ENCODE measurements at places on chromosomes 3 and 15. TPM values are rescaled to one million over a fixed set of nuclear protein-coding genes. Genes with fewer than 3 reads are reported as not detected.

CLDN11 gene
- polyA plus RNA-seq = 4.8 TPM

- H3K4me3 ChIP-seq = no peak overlapping the region
- no peak for DNase-seq
- H3K36me3 ChIP-seq = no peaks in the 10 kb centered on the region
- H3K4me1 ChIP-seq = peaks cover 3% of the 10 kb centered on the region
- H3K27ac ChIP-seq = no peak overlapping the region
Observed at GRCh38 chr3:20394243-20394642, 208.2 kb upstream of the SGO1 start.

C3orf85 gene
- not detected for polyA plus RNA-seq

GRCh38 chr3:5093731-5094130 is 28.4 kb upstream of the ARL8B start:
- no peak overlapping the region for H3K27ac ChIP-seq
- no peak overlapping the region for H3K4me3 ChIP-seq
- no peaks in the 10 kb centered on the region for H3K36me3 ChIP-seq
- no peak for DNase-seq
- H3K27me3 ChIP-seq = peaks cover 10% of the 10 kb centered on the region

DNAH12 gene
- polyA plus RNA-seq = not detected

DNA sequence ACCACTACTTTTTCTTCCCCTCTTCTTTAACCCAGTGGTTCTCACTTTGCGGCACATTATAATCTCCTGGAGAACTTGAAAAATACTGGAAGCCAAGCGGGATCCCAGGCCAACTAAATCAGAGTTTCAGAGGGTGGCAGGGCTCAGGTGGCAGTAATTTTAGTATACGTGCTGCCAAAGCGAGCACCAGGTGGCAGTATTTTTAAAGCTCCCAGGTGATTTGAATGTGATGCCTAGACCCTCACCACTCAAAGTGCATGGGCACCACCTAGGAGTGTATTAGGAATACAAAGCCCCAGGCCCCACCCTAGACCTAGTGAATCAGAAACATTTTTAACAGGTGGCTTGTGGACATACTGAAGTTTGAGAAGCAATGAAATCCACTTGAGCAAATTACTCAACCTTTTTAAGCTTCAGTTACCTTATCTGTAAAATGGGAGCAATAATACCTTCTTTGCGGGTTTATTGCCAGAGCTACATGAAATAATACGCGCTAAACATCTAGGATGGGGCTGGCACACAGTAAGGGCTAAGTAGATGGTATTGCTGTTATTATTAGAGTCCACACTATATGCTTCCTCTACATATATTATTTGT is 8.3 kb downstream of the B3GALNT1 start:
- H3K4me3 ChIP-seq = no peak overlapping the region
- peak; percentile 64 for DNase-seq
- H3K27ac ChIP-seq = no peak overlapping the region
- H3K4me1 ChIP-seq = no peaks in the 10 kb centered on the region
- H3K36me3 ChIP-seq = no peaks in the 10 kb centered on the region

SNUPN gene
- 11.6 TPM for polyA plus RNA-seq

- no peaks in the 10 kb centered on the region for H3K4me1 ChIP-seq
- H3K36me3 ChIP-seq = no peaks in the 10 kb centered on the region
- H3K4me3 ChIP-seq = no peak overlapping the region
- H3K27ac ChIP-seq = no peak overlapping the region
Observed at GRCh38 chr3:56855856-56856512, 54.2 kb upstream of the ARHGEF3 start.

Data from H1 (cell line).